ENCODE measurements at places on chromosomes 12 and 14.

DNA sequence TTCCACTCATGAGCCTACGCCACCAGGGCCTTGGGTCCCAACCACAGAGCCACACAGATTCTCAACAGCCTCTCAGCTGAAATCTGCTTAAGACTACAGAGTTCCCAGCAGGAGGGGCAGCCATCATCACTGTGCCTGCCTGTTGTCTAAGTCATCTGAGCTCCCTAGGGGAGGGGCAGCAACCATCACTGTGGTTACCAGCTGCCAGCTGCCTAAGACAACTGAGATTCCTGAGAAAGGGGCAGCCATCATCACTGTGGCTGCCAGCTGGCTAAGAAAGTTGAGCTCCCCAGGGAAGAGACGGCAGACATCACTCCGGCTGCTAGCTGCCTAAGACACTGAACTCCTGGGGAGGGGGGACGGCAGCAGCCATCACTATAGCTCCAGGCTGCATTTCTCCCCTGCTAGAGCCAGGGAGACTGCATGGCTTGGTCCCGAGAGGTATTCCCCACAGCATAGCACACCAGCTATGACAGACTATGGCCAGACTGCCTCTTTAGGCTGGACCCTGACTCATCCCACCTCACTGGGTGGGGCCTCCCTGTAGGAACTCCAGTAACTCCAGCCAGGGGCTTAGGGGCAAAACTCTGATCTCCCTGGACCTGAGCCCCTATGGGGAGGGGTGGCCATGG lies 37.2 kb upstream of the C14orf132 start:
- DNase-seq, result no peak

DNA sequence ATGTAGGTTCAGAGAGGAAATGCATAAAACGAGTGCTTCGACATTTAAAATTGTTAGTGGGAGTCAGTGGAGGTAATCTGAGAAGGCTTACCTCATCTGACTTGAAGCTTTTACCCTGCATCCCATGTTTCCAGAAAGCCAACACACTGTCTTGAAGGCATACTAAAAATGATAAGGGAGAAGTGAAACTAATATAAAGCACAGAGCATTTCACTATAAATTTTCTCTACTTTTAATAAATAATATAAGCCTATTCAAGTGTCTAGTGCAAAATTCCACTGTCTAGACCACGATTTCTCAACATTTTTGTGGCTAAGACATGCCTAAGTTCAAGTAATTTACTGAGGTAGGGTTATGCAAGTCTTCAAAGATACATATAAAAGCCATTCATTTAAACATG lies 29.1 kb upstream of the CDKL1 start:
- DNase-seq, result no peak

GRCh38 chr12:108309674-108310312 lies 29.3 kb downstream of the CMKLR1 start:
- no peak for DNase-seq

GRCh38 chr12:33296529-33296928 lies 143.1 kb downstream of the SYT10 start:
- DNase-seq, result no peak

DNA sequence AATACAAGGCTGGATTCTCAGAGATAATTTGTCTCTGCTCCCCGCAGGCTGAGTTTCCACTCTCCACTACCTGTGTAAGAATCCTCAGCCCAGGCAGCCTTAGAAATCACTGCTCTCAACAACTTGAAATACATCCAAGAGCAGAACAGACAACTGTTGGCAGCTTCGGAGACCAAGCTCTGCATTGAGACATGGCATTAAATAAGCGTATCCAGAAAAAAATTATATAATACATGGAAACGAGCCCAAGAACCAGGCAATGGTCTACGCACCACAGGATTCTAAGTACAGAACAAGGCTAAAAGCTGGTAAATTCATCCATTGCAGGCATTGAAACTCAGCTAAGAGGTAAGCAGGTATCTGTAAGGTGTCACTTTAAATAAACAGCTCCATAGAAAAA lies 165.5 kb upstream of the DIO3 start:
- DNase-seq, result no peak

DNA sequence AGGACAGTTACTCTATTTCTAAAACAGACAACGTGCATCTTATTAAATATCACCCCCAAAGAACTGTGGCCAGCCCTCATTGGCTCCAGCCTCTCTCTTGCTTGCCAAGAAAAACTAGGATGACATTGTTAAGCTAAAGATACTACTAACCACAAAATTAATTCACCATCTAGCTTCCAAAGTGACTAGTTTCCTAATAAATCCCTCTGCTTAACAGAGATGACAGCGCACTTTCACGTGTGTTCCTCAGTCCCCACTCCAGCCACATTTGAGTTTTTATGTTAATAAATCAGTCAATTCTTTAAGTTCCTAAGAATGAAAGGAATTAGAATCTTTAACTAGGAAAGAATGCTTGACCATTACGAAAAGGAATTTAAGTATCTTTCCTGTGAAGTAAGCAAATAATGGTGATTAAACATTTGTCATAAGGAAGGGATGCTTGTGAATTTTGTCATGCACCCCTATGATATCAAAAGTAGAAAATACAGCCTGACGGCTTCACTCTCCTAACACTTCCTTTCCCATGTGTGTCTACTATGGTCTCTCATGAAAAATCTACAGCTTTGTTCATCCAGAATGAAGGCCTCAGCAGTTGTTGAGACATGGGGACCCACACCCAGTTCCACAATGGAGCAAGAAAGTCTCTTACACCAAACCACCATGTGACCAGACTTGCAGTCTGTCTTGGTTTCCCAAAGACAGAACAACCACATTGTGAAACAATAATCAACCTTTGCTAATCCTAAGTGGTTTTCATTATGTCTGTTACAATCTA lies 8.1 kb downstream of the CORO1C start:
- no peak for DNase-seq

GRCh38 chr12:104562763-104563162 lies 106.0 kb downstream of the CHST11 start:
- no peak for DNase-seq

- DNase-seq, result no peak
These were observed 14.9 kb upstream of the POLR3B start for GRCh38 chr12:106342397-106343213.

GRCh38 chr14:33792009-33792719 lies 158.7 kb downstream of the EGLN3 start:
- no peak for DNase-seq

DNA sequence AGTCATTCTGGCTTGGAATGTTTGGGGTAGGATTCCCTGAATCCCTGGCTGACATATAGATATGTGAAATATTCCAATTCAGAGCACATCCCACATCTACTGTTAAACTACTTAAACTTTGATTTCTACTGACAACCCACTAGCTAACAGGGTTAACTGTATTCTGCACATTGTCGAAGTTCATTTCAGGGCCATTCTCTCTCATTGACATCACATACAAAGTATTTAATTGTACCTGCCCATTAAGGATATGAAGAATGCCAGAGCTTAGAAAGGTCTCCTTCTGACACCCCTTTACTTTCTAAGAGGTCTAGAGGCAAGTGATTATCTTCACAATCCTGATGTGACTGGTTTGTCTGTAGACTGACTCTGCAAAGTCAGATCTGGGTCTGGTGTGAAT lies 2.8 kb upstream of the DCN start:
- DNase-seq, result no peak

- DNase-seq, result no peak
These were observed 1.6 kb downstream of the PHLDA1 start for GRCh38 chr12:76029982-76030340.

DNA sequence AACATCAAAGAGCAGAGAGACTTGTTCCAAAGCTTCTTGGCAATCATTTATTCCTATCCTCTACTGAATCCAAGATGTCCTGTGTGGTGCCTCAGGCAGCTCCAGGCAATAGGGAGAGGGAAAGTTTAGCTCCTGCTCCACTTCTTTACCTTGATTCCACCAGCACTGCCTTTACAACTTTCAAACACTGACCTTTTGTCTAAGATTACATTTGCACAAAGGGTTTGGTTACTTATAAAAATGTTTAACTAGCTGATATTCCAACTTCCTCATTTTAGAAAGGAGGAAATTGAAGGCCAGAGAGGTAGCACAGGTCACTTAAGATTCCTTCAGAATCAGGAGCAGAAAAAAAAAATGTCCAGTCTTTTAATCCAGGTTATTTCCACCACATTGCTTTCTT lies 192.7 kb downstream of the BTG1 start:
- no peak for DNase-seq

DNA sequence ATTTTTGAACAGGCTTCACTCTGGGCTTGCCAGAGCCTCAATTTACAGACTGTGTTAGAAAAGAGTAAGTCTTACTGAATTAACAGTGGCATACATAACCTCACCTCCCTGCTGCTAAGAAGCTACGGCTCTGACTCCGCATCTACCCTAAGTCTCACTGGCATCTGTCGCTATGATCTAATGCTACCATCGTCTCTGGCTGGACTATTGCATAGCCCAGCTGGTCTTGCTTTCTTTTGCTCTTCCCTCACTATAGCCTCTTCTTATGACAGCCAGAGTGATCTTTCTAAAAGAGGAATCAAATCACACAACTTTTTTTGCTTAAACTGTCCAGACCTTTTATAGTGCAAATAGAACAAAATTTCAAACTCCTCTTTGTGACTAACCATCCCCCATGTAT lies 81.1 kb downstream of the SLC24A4 start:
- no peak for DNase-seq
